Naive thymus-derived CD8-positive, alpha-beta T cell (primary cell): ENCODE measurements at places on chromosomes 16 and 17.
A peak's percentile ranks its signal among the peaks of the same experiment; 100 is the strongest.

GRCh38 chr17:44912763-44913544 is 2.3 kb downstream of the GFAP start:
- no peak for DNase-seq

- no peak for DNase-seq
Measured at GRCh38 chr16:27598220-27598619, 48.3 kb downstream of the KATNIP start.

DNA sequence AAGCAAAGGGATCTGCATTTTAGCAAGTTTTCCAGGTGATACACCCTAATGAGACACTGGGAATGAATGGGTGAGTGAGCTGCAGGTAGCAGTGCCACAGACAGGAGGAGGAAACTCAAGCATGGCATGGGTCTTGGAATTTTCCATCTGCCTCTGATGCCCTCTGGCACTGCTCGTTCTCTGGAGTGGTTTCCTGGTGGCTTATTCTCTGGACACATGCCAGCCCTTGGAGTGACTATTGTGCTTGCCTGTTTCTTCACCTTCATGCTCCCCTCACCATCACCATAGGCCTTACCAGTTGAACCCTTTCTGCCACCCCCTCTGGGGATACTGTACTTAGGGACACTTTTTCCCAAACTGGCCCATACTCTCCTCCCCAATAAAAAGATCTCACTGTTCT is 1.6 kb downstream of the COASY start:
- DNase-seq, result no peak

- peak; percentile 44 for DNase-seq
Measured at GRCh38 chr17:48547808-48548522, 3.1 kb upstream of the HOXB2 start.
